ENCODE measurements at places on chromosomes 2 and 18.

DNA sequence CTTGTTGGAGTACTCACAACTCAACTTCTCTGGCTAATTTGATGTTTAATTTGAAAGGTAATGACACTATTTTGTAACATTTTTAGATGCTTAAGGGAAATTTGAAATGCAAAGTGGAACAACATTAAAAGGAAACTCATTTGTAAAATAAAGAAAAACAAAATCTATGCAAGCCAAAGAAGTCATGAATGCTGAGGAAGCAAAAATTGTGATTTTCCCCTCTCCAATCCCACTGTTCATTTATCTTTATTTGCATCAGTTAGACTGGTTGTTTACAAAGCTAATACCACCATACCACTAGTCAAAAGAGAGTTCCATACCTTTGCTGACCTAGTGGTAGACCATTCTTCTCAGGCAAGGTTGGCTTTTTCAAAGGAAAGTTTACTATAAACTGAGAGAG lies 2.2 kb upstream of the B4GALT6 start:
- no peak for DNase-seq

- no peak for DNase-seq
Observed at GRCh38 chr2:72210470-72210869, 62.8 kb upstream of the CYP26B1 start.

- DNase-seq: no peak
Observed at GRCh38 chr2:128435576-128436478, 117.2 kb upstream of the HS6ST1 start.

- no peak for DNase-seq
Observed at GRCh38 chr2:28681158-28681571, 70.5 kb upstream of the PPP1CB start.

DNA sequence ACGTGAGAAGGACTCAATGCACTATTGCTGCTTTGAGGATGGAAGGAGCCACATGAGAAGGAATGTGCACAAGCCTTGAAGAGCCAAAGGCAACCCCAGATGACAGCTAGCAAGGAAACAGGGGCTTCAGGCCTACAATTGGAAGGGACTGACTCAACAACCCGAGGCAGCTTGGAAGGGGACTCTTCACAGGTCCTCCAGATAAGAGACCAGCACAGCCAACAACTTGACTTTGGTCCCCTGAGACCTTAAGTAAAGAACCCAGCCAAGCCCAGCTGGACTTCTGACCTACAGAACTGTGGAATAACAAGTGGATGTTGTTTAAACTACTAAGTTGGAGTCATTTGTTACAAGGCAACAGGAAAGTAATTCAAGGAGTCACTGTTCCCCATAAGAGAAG lies 277.2 kb downstream of the SUCLG1 start:
- no peak for DNase-seq

DNA sequence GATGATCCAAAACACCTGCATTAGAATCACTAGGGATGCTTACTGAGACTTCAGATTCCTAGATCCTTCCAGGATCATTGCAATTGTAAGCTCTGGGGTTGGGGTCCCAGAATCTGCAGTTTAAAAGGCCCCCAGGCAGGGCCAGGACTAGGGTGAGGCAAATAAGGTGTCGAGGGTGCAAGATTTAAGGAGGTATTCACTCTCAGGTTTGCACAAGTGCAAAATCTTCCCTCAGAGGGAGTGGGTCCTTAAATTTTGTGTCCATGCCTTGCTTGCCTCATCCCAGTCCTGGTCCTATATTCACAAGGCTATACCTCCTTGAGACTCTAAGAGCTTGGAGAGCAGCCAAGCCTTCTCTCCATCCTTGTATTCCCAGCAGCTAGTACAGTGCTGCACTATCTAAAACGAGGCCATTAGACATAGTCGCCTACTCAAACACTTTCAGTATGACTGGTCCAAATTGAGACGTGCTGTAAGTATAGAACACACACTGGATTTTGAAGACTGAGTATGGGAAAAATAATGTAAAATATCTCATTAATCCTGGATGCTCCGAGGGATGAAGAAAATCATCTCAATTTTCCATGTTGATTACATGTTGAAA lies 31.6 kb upstream of the MREG start:
- no peak for DNase-seq

GRCh38 chr2:102004581-102004980 lies 12.8 kb downstream of the IL1R2 start:
- no peak for DNase-seq

DNA sequence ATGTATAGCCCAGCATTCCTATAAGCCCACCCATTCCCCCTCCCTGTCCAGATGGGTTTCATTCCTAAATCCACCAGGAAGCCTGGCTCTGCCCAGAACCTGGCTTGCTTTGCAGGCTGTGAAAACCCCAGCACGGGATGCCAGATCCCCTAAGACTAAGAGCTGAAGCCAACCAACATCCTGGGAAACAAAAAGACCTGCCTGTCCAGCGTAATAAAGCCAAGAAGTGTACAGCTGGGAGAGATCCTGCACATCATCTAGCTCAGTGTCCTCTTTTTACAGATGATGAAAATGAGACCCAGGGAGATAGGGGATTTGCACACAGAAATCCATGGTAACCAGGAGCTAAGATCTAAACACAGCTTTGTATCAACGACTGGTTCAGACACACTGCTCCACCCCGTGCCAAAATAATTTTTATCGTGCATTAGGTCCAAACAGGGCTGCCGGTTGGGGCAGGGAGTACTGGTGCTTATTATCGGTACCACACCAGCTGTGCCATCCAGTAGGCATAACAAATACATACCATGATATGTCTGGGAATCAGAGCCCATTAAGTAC lies 2.9 kb downstream of the RND3 start:
- DNase-seq: peak; percentile 30

- DNase-seq: peak; percentile 10
Observed at GRCh38 chr2:25292408-25292807, 49.3 kb downstream of the DNMT3A start.

GRCh38 chr2:70125498-70125898 lies 38.2 kb downstream of the PCBP1 start:
- no peak for DNase-seq

GRCh38 chr2:173235947-173236803 lies 118.5 kb upstream of the CDCA7 start:
- no peak for DNase-seq

DNA sequence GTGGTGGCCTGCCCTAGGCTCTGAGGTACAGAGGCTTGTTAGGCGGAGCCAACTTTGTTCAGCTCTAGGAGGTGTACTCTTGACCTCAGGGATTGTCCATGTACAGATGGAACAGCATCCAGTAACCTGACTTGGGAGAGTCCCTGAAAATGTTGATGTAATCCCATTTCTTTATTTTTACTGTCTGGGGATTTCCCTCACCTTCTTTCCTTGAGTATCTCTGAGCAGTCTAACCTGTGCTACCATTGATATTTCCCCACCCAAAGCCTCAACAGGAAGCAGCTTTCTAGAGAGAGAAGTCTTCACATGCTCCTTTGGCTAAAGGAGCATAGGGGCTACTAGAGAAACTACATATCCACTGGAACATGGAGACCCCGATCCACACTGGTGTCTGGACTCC lies 10.4 kb downstream of the IL36A start:
- DNase-seq: no peak

DNA sequence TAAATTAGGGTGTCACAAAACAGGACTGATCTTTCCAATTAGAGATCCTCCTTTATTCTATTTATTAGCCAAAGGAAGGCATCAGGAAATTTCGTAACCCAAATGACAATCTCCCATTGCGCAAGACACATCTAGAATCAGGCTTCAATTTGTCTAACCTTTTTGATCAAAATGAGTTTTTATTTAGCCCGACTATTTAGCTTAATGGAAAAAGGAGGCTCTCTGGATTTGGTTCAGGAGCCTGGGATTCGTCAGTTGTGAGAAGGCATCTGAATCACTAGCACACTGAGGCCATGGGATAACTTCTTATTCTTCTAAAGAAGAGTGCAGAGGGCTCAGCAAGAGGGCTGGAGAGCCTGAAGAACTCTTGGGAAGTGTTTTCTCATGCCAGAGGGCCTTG lies 332.1 kb upstream of the ETAA1 start:
- no peak for DNase-seq

DNA sequence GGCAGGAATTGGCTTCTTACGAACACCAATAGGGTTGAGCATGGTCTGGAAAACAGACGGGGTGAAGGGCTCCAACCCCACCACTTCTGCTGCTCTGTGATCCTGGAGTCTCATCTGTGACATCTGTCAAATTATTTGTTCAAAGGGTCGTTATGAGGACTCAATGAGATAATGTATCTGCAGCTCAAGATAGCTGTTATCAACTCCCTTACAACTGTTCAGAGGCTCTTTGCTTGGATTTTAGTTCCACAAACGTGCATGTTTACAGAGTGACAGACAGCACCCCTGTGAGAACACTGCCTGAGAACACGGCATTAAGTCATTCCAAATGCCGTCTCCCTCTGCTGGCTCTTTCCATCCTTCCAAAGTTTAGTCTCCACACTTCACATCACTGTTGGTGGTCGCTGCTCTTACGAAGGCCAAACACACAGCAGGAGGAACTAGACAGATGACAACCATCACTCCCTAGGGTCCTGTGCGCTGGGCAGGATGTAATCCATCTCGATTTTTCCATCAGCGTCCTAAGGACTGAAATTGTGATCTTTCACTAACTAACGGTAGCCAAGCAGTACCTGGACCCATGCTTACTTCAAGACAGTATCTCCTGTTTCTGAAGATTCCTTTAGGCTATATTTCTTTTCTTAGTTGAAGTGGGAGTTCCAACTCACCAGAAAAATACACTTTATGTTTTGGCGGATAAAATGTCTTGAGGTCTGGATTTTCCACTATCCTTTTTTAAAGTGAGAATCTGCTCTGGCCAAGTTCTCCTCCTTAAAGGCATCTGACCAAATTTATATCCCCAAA lies 220.3 kb downstream of the ANAPC1 start:
- no peak for DNase-seq

DNA sequence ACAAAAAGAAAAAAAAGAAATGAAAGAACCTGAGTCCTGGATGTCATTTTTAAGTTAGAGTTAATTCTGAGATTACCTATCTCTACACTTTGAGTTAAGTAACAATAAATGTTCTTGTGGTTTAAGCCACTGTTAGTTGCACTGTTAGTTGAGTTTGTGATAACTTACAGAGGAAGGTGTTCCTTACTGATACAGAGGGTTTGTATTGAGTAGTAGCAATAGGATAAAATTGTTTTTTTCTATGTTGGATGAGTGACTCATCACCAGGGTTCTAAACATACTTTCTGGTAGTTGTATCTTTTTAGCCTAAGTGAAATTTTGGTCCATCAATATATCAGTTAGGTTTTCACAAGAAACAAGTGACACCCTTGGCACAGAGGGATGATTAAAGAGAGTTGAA lies 4.0 kb upstream of the LCLAT1 start:
- no peak for DNase-seq

DNA sequence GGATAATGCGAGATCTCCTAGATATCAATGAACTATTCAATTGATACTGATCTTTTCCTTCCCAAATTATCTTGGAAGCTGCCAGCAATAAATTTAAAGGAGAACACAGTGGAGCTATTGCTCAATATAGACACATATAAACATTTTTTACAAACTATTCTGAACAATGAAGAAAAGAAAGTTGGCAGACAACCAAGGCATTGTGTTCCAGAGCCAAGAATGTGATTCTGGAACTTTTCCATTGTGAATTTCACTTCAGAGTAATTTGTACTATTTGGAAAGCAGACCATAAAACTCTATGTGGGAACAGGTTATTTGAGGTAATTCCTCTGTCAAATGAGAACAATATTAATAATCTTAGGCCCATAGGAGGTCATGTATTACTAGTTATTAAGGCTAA lies 588.2 kb downstream of the IRS1 start:
- DNase-seq: no peak

DNA sequence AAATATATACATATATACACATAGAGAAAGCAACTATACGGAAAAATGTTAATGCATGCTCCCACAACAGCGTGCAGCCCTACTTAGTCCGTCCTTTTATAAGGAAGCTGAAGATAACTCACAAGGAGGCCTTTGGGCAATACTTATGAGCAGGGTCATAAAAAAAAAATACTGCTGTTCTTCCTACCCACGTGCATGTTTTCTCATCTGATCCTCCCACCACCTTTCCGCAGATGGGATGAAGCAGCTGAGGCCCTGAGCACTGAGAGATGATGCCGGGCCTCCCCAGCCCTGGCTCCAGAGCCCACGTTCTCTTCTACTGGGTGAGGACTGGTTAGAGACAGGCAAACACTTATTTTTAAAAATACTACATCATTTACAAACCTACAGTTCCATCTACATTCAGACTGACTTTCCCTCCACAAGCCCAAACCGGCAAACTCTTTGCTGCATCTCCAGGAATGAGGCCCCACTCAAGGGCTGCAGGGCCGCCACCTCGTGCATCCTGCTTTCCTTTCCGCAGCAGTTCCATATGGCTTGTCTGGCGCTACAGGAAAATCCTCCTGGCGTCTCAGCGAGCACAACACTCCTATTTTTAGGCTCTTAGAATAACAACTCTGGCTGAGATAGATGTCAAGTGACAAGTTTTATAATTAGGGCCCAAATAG lies 41.6 kb downstream of the TBC1D8 start:
- peak; percentile 56 for DNase-seq

Measured in left ventricle myocardium superior (tissue), 1 donor.